A549 treated with CORT108297 at 1 μM for 4 hours (cell line): ENCODE measurements at places on chromosomes 16 and 17. TPM values are rescaled to one million over a fixed set of nuclear protein-coding genes. Genes with fewer than 3 reads are reported as not detected.

The LGALS3BP gene
- total RNA-seq, result 74.5 to 89.6 TPM (median 82.6 TPM) in 5 replicates

The TNFRSF17 gene
- total RNA-seq, result not detected in 5 replicates

The PYCARD gene
- total RNA-seq, result 25.7 to 50.2 TPM (median 42.9 TPM) in 5 replicates

The LGALS9B gene
- not detected in 5 replicates for total RNA-seq

The AGRP gene
- not detected in 5 replicates for total RNA-seq

The TIMP2 gene
- 185 to 241 TPM (median 206 TPM) in 5 replicates for total RNA-seq

The MTHFSD gene
- 10.5 to 12.4 TPM (median 11.8 TPM) in 5 replicates for total RNA-seq

The MT1X gene
- 213 to 332 TPM (median 241 TPM) in 5 replicates for total RNA-seq

The ASPHD1 gene
- 16.3 to 30.7 TPM (median 27.0 TPM) in 5 replicates for total RNA-seq

The SLC47A1 gene
- 23.1 to 25.2 TPM (median 24.0 TPM) in 5 replicates for total RNA-seq

The KRTAP4-3 gene
- total RNA-seq, result not detected in 5 replicates

The CBFA2T3 gene
- 0.22 to 0.56 TPM (median 0.31 TPM) in 5 replicates for total RNA-seq

The ENPP7 gene
- total RNA-seq, result not detected in 5 replicates

The ATMIN gene
- 30.8 to 32.2 TPM (median 31.7 TPM) in 5 replicates for total RNA-seq

The KANSL1 gene
- total RNA-seq, result 22.1 to 24.5 TPM (median 22.8 TPM) in 5 replicates

The CACNG5 gene
- 0.10 TPM in 1 of 5 replicates, not detected in the others for total RNA-seq

The FOXJ1 gene
- 0.21 to 0.50 TPM (median 0.40 TPM) in 5 replicates for total RNA-seq

The FGF11 gene
- 0.92 to 1.6 TPM (median 1.4 TPM) in 5 replicates for total RNA-seq

The ZSCAN10 gene
- total RNA-seq, result 0.03 to 0.05 TPM in 2 of 5 replicates, not detected in the others

The SECTM1 gene
- total RNA-seq, result 1.1 to 2.6 TPM (median 2.0 TPM) in 5 replicates

The KCNJ12 gene
- 0.68 to 1.2 TPM (median 1.0 TPM) in 5 replicates for total RNA-seq

The OTOA gene
- 0.03 to 0.16 TPM (median 0.05 TPM) in 4 of 5 replicates, not detected in the other for total RNA-seq

The ACSF3 gene
- 17.9 to 21.1 TPM (median 20.3 TPM) in 5 replicates for total RNA-seq

The CCNF gene
- 19.6 to 24.6 TPM (median 23.6 TPM) in 5 replicates for total RNA-seq

The ACAP1 gene
- 0.48 to 5.1 TPM (median 4.2 TPM) in 5 replicates for total RNA-seq

The STH gene
- total RNA-seq, result not detected in 5 replicates

The KRT33A gene
- total RNA-seq, result not detected in 5 replicates

The G6PC1 gene
- total RNA-seq, result not detected in 5 replicates

The CHRNE gene
- total RNA-seq, result 0.06 to 0.13 TPM (median 0.08 TPM) in 5 replicates

The KRT9 gene
- total RNA-seq, result not detected in 5 replicates

The TSC2 gene
- total RNA-seq, result 26.6 to 43.3 TPM (median 38.2 TPM) in 5 replicates

The TBC1D3 gene
- not detected in 5 replicates for total RNA-seq

The NPB gene
- 0.51 to 0.77 TPM (median 0.61 TPM) in 5 replicates for total RNA-seq

The HSD17B2 gene
- not detected in 5 replicates for total RNA-seq

The C17orf67 gene
- total RNA-seq, result 1.6 to 2.3 TPM (median 2.1 TPM) in 5 replicates
